Activated naive CD8-positive, alpha-beta T cell treated with anti-CD3 and anti-CD28 coated beads for 36 hours (primary cell): ENCODE measurements at places on chromosomes 7 and 10. TPM values are rescaled to one million over a fixed set of nuclear protein-coding genes. Genes with fewer than 3 reads are reported as not detected.

The AKR1C3 gene
- total RNA-seq, result 0.50 TPM

DNA sequence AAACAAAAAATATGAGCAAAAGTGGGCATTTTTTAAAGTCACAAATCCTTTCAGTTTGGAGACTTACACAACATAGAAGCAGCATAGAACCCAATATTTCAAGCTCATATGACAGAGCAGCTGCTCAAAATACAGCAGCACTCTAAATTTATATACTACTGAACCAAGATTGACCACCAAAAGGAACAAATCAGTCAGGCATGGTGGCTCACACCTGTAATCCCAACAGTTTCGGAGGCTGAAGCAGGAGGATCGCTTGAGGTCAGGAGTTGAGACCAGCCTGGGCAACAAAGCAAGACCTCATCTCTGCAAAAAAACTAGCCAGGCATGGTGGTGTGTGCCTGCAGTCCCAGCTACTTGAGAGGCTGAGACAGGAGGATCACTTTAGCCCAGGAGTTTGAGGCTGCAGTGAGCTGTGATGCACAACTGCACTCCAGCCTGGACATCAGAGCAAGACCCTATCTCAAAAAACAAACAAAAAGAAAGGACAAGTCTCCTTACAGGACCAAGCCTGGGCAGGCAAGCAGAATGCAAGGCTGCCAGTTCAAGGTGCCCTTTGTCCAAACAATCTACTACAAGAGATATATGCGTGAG lies 40.0 kb downstream of the PARD3 start:
- DNase-seq, result no peak

DNA sequence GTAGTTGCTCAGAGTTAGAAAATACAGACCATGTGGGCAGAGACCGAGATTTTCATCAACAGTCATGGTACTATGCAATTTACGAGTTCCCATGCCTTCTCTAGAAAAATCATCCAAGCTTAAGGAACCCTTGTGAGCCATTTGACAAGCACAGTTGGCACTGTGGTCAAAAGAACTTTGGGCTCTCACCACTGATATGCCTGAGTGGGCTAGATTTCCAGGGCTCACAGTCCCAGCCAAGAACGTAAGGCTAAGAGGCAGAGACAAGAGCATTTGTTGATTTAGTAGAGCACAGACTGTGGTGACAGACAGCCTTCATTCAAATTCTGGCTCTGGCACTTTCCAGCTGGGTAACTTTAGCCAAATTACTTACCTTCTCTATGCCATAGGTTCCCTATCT lies 407.0 kb downstream of the SORCS1 start:
- no peak for DNase-seq

DNA sequence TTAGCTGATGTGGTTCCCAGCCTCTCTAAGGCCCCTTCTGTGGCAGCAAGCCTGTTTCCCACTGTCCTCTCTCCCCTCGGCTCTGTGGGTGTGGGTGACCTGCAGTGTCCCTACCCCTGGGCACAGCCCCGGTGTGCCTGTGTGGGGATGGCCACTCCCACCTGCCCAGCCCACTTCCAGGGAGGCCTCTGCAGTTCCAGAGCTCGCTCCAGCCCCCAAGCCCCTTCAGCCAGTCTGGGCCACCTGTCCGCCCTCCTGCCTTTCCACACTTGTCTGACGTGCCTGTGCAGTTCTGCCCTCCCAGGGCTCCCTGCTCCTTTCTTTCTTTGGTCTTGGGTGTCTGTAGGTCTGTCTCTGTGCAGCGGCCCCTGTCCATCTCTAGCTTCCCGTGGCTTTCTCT lies 127.0 kb upstream of the PPIF start:
- no peak for DNase-seq

DNA sequence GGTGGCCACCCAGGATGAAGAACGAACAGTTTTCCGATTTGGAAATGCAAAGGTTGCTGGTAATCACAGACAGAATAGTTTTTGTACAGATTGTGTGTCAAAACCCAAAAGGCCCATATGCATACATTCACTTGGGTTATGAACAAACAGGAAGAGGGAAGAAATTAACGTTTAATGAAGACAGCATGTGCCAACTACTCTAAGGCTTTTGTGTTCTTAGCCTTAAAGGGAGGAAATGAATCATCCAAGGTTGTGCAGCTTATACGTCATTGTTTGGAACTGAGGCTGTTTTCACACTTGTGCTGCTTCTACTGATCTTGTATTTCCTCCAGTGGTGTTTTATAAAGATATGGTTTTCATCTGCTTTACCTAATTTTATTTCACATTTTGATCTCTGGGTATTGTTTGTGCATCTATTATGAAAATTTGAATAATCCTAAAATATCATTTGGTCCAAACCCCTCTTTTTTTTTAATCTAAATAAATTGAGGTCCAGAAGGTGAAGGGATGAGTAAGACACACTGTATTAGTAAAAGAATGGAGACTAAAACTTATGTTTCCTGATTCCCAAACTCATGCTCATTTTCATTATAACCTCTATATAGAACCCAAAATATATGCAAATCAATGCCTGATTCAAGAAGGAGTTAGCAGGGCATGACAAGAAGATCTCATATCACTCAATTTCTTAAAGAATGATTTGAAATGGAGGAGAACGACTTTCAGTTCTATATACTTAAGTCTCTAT lies 373.1 kb downstream of the THSD7A start:
- no peak for DNase-seq

The SEPTIN7 gene
- total RNA-seq, result 256 TPM

The ELOVL3 gene
- not detected for total RNA-seq

DNA sequence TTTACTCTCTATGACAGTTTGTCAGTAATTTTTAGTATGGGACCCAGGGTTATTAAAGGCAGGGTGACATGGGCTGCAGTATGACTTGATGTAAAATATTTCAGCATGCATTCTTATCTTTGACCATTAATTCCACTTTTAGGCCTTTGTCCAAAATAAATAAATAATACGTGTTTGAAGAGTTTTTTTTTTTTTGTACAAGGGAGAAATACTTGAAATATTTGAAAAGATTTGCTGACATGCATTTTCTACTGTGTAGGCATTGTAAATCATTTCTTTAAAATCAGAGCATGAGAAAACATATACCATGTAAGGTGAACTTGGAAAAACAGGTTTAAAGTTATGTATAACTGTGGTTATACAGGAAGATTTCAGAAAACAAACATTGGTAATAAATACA lies 23.5 kb downstream of the NRG3 start:
- no peak for DNase-seq

GRCh38 chr7:154415709-154416399 lies 363.7 kb downstream of the DPP6 start:
- DNase-seq, result no peak

DNA sequence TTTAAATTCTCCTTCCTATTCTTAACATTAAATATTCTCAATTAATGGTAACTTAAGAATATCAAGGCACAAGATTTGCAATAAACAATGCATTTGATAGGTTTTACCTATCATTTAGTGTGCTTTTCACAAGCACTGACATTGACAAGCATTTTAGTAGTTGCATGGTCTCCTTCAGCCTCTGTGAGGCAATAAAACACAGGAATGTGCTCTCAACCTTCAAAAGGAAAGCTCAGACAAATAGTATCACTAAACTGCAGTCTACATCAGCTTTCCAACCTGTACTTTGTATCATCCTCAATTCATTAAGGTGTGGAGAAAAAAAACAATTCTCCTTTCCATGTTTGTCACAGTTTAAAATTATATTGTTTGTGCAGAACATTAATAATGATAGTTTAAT lies 51.1 kb upstream of the TSPAN13 start:
- DNase-seq, result no peak

DNA sequence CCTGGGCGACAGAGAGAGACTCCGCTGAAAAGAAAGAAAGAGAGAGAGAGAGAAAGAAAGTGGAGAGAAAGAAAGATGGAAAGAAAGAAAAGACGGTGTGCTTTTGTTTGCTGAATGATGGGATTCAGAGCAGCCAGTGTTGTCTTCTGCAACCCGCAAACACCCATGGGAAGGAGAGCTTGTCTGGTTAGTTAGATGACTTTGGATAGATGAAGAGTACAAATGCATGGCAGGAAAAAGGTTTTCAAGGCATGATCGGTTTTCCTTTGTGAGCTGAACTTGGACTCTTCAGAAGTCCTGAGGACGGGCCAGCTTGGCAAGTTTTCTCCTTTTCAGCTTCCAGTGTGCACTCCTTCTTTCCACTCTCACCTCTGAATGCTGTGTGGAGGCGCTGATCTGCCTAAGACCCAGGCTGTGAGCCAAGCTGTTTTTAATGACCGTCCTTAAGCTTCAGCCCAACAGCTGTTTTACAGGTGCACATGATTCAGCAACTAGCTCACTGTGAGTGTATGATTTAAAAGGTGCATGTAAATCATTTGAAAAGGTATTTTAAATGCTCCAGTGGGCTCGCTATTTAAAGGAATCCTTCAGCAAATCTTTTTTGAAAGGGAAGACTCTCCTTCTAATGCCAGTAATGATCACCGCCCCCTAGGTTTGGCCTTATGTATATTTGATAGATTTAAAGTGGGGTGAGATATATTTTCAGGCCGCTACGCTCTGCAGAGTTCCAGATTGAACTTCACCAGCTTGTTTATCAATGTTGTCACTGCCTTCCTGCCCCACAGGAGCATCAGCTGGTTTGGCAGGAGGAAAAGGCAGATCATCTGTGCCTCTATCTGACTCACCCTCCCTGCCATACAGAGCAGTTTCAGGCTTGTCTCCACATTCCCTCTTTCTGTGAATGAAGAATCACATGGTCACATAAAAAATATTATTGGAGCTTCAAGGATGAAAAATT lies 115.0 kb downstream of the PLXDC2 start:
- DNase-seq, result no peak

The STEAP2 gene
- not detected for total RNA-seq

The SPOCK2 gene
- total RNA-seq, result 136 TPM

DNA sequence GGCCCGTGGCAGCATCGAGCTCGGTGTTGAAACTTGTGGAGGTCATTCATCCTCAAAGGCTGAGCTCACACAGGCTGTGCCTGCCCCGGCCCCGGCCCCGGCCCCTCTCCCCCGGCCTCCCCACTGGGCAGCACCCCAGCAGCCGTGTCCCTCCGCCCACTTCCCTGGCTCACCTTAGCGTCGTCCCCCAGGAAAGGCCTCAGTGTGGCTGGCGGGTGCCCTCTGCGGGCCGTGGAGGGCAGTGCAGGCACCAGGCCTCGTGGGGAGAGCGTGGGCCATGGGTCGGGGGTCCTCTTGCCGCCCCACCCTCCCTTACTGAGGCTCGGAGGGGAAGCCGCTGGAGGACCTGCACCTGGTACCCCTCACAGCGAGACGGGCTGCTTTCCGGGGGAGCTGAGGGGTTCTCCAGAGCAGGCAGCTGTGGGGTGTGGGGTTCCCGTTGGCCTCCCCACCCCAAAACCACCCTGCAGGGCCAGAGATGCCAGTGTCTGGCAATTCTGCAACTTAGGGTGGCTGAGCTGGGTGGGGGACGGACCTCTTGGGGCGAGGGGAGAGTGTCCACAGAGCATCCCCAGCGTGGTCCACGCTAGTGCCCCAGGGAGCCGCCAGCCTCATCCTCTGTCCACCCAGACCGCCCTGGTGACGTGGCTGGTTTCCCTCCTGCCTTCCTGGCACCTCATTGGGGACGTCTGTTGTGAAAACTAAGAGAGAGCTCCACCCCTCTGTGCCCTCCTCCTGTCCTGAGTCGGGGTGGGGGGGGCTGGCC lies 44.2 kb upstream of the DPYSL4 start:
- DNase-seq, result peak; percentile 60

DNA sequence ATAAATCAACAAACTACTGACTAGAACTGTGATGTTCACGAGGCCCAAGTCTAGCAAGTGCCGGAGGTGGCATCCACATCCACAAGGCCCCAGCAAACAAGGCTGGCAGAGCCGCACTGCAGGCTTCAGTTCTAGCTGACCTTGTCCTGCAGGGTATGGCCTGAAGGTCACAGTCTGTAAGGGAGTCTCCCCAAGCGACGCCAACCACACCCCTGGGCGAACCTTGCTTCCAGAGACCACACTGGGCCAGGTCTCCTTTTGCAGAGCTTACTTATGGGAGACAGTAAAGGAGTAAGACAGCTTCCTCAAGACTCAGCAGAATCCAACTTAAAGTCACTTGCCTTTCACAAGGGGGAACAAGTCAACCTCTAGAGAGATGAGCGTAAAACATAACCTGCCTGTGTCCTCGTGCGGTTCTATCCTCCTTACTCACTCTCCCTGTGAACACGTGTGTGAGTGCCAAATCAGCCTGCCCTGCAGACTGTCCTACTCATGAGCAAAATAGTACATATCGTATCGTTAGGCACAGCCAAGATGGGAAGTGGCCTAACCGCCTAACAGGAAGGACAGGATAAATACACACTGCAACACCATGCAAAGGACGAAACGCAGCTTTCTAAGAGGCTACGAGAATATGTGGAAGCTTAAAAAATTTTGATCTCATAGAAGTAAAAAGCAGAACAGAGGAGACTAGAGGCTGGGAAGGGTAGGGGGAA lies 22.7 kb downstream of the FAM53B start:
- no peak for DNase-seq

The PTEN gene
- 44.5 TPM for total RNA-seq

The RHOBTB1 gene
- total RNA-seq, result not detected

DNA sequence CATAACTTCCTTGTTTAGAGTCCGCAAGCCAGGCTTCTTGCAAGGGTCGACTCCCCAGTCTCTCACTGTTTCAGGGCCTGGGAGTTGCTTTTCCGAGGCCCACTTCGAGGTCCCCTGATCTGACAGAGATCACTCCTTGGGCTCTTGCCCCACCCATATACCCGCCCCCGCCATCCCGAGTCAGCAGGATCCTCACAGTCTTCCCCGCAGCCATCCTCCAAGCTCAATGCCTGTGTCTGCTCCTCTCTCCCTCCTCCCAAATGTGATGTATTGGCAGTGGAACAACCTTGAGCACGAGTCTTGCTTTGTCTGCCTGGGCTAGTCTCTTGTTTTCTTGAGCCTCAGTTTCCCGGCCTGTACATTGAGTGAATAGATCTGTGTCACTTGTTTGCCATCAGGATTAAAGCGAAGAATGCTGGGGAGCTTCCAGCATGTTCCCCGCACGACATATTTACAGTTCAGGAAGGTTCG lies 2.4 kb upstream of the HMX2 start:
- no peak for DNase-seq

The FAM131B gene
- 2.0 TPM for total RNA-seq

The NPFFR1 gene
- not detected for total RNA-seq

DNA sequence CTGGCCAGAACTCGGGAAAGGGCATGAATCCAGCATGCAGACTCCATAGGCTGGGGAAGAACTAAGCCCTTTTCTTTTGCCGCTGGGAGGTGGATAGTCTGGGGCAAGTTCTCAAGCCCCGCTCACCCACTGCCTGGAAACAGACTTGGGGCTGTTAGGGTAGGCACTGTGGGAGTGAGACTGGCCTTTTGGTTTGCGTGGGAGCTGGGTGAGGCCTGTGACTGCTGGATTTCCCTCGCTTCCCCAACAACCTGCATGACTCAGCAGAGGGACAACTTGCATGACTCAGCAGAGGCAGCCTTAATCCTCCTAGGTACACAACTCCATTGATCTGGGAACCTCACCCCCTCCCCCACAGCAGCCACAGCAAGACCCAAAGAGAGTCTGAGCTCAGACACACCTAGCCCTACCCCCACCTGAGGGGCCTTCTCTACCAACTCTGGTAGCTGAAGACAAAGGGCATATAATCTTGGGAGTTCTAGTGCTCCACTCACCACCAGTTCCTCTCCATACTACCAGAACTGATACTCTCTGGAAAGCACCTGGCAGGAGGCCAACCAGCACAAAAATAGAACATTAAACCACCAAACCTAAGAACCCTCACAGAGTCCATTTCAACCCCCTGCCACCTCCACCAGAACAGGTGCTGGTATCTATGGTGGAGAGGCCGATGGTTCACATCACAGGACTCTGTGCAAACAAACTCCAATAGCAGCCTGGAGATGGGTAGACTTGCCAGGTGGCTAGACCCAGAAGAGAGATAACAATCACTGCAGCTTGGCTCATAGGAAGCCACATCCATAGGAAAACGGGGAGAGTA lies 81.4 kb upstream of the LAMB4 start:
- peak; percentile 17 for DNase-seq

The IL6 gene
- 0.60 TPM for total RNA-seq

The EGFR gene
- total RNA-seq, result not detected

The MTERF1 gene
- 21.3 TPM for total RNA-seq
